ENCODE measurements at places on chromosomes 16 and 17.

DNA sequence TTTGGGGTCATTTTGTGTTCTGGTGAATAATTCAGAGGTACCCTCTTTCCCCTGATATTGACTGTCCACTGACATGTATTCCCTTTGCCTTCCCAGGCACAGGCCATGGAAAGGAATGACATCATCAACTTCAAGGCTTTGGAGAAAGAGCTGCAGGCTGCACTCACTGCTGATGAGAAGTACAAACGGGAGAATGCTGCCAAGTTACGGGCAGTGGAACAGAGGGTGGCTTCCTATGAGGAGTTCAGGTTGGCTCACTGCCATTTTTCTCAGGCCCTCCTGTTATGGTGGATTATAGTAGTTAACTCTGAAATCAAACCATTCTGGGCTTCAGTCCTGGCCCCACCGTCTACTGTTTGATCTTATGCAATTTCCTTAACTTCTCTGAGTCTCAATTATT lies 1.6 kb upstream of the EFTUD2 start:
- no peak for DNase-seq

DNA sequence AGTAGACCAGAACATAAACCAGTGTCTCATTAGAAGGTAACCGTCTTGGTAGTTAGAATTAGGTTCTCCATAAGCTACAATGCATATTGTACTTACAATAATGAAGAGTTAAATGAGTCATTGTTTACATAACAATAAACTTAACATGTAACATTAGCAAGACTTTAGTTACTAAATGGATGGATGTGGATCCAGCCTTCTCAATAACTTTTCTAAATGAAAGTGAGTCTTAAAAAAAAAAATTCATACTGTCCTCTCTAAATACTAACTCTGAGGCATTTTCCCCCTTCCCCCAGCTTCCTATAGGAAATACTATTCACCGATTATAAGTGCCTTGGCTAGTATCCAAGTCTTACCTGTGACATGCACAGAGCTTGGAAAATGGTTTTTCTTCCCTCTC lies 155.3 kb downstream of the CYB561 start:
- no peak for DNase-seq

DNA sequence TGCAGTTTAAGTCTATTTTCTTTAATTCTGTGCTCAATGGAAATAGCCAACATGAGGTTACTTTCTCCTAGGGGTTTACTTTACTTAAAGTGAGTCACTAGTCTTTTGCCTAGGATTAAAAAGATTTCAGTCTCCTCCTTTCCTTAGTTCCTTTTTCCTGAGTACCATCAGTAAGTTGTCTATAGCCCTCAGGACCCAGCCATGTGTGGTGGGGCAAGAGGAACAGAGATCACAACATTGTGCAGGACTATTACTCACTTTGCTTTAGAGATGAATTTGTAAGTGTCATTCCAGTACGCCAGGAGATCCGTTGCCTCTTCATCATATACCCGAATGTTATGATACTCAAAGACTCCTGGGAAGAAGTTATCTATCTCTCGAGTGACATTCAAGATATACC lies 27.7 kb upstream of the CORO6 start:
- no peak for DNase-seq

DNA sequence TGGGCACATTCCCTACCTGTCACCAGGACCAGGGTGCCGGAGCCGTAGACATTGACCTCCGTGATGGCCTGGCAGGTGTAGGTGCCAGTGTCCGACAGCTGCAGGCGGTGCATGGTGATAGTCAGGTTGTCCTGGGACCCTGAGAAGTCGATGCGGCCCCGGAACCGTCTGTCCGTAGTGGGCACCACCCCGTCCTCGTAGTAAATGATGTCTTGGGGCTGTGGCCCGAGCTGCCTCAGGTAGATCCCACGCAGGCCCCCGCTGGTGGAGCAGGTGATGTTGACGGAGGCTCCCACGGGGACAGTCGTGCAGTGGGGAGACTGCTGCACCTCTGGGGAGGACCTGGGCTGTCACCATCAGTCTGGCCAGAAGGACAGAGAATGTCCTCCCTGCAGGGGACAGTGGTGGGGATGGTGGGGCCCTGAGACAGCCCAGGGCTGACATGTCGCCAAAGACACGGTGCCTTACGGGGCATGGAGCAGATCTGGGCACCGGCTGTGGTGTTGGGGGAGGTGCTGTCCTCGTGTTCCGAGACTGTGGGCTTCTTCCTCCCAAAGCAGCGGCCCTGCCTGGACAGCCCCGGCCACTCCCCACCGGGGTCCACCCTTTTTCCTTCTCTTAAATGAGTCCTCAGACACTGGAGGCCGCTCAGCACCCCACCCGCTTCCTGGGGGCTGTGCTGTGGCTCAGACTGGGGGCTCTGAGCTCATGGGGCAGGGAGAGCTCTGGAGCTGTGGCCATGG lies 586 bp downstream of the CD7 start:
- DNase-seq, result no peak

DNA sequence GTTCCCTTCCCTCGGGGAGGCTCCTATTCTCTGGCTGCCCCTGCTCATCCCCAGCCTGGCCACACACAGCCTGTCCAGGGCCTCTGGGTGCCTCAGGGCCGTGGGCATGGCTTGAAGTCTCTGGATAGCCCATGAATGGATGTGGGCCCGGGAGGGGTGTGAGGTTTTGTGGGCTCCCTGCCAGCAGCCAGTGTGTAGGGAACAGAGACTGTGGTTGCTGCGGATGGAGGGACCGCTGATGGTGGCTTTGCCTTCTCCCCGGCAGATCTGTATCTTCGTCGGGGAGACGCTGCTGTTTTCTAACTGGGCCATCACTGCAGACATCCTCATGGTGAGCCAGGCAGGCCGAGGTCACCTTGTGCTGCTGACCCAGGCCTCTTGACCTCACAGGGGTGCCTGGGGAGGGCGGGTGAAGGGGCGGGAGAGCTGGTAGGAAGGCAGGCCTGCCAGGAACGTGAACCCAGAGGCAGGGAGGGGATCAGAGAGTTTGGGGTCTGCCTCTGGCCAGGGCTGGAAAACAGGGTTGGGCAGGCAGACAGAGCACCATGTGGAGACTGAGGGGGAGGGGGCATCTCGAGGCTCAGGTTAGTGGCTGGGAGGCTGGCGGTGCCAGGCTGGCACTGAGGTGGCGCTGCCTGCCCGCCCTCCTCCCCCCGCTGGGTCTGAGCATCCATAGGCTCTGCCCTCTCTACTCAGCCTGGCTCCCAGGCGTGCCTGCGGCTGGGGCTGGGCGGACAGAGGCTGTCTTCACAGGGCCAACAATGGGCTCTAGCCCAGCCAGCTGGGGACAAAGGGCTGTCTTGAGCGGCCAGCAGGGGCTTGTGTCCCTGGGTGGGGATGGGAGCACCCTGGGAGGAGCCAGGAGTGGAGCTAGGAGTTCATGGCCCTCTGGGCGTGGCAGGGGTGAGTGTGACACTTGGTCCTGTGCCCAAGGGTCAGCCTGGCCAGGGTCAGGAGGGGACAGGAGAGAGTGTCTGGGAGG lies 21.4 kb downstream of the MYBBP1A start:
- no peak for DNase-seq

DNA sequence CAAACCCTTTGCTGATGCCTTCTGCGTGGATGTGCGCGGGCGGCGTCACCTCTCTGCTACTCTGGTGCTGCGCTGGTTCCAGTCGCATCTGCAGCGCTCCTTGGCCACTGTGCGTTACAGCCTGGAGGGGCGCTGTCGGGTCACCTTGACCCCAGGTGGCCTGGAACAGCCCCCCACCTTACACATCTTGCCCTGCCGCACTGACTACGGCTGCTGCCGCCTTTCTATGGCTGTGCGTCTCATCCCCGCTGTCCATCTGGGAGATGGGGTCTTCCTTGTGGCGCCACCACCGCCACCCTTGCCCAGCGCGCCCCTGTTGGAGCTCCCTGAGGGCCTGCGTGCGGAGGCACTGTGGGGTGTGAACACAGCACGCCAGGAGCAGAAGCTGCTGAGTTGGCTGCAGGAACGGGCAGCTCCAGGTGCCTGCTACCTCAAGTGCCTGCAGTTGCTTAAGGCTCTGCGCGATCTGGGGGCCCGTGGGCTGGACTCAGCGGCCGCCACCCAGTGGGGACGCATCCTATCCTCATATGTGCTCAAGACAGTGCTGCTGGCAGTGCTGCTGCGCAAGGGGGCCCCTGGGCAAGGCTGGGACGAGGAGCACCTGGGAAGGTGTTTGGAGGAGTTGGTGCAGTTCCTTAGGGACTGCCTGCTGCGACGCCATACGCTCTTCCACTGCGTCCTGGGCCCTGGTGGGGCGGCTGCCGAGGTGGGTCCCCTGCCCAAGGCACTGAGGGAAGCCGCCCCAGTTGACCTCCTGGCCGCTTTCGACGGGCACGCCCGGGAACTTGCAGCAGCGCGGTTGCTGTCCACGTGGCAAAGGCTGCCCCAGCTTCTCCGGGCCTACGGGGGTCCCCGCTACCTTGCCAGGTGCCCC lies 1.6 kb downstream of the ITPRIPL2 start:
- no peak for DNase-seq

DNA sequence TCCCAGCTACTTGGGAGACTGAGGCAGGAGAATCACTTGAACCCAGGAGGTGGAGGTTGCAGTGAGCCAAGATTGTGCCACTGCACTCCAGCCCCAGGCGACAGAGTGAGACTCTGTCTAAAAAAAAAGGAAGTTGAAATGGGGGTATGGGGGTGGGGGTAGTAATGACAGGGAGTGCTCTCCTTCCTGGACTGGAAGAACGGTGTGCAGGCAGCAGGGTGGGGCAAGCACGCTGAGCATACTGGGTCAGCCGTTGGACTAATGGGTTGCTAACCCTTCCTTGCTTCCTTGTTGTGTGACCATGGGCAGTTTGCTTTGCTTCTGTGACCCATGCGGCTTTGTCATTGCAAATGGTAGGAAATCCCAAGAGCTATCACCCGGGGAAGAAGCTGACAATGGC lies 16.5 kb downstream of the KATNIP start:
- DNase-seq, result peak; percentile 18

DNA sequence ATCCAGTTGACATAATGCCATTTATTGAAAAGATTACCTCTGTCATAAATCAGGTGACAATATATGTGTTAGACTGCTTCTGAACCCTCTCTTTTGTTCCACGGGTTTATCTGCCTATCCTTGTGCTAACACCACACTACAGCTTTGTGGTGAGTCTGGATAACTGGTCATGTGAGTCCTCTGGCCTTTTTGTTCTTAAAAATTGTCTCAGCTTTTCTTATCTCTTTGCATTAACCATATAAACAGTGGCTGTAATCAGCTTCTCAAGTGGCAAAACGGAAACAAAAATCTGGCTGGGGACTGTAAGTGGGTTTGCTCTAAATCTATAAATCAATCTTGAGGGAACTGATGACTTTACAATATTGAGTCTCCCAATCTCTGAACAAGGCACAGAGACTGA lies 44.6 kb downstream of the STX8 start:
- DNase-seq, result no peak

- no peak for DNase-seq
Observed at GRCh38 chr16:27838536-27839175, 224.9 kb downstream of the GSG1L start.

- no peak for DNase-seq
Observed at GRCh38 chr17:75822800-75823166, 21.4 kb downstream of the UNC13D start.

DNA sequence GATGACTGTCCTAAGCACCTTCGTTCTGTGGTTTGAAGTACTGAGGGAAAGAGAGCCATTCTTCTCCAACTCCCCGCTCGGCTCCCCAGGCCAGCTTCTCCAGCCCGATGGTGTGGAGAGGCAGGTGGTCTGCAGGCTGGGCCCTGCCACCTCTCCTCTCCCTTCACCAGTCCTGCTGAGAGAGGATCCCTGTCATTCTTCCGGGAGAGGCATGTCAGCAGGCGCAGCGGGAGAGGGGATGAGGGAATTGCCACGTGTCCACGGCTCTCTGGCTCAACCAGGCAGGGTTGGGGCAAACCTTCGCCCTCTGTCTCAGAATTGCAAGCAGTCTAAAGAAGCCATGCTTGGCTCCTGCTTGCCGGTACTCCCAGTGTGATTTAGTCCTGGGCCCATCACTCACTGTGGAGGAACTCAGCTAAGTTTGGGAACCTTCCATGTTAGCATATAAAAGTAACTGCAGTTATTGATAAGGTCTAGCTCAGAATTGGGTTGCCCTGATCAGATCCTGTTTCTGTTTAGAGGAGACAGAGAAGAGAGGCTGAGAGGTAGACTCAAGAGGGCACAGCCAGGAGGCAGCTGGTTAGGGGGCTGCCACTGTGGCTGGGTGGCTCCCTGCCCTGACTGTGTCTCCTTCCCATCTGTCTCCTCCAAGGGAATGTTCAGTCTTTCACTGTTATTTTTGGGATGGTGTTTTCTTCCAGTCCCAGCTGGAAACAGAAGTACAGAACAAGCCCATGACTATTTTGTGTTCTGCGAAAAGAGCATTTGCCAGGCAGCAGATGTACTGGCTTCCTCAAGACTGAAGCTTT lies 17.4 kb downstream of the HS3ST3B1 start:
- no peak for DNase-seq

GRCh38 chr17:48746916-48747444 lies 18.4 kb upstream of the HOXB13 start:
- DNase-seq, result no peak

GRCh38 chr16:86117756-86118155 lies 218.8 kb downstream of the IRF8 start:
- DNase-seq, result no peak

DNA sequence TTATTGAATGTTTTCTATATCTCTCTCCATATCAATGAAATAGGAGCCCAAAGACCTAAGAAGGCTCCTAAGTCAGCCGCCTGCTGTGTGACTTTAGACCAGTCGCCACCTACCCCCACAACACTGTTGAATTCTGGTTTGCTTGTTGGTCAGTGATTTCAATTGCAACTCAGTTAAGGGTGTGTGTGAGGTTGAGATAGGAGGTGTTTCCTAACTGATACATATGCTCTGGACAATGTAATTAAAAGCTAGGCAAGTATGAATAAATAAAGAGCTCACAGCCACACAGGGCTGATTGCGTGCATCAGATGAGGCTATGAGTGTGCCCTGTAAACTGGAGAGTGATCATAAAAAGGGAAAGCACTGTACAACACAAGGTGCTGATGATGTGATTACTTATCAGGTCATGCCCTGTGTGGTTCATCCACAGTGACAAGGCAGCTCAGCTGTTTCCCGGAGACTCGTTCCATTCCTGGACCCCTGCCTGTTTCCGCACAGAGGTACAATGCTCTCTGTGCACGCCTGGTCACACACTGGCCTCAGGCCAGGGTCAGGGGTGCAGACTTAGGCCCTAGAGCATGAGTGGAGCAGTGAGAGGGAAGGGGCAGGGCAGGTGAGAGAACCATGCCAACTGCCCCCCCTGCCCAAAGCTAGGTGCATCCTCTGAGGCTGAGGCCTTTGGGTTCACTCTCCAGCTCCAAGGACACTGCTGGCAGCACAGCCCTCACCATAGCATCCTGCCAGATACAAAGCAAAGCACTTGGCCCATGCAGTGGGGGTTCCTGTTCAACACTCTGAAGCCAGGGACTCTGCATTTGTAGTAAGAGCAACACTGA lies 3.3 kb upstream of the KRT35 start:
- no peak for DNase-seq

GRCh38 chr16:1431497-1432270 lies 806 bp downstream of the PERCC1 start:
- no peak for DNase-seq

DNA sequence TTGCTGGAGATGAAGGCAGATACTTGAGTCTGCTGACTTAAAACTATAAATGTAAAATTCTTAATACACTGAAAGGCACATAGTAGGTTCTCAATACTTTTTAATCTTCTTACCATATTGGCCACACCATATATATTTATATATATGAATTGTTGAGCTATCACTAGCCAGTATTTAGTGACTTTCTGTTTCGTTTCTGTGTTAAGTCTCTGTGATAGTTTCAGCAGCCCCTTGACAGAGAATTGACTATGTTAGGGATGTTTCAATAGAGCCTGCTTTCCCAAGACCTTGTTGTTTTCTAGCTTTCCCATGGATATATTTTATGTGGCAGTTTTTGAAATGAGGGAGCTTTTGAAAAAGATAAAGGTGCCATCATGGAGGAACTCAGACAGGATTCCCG lies 206.5 kb upstream of the GOT2 start:
- no peak for DNase-seq

- DNase-seq, result no peak
Observed at GRCh38 chr16:82092711-82093110, 57.7 kb downstream of the HSD17B2 start.
